ENCODE measurements at places on chromosomes 6 and 20.

GRCh38 chr6:148465011-148465335 is 122.3 kb downstream of the SASH1 start:
- DNase-seq: no peak

- no peak for DNase-seq
These were observed 49.1 kb downstream of the LYRM2 start for GRCh38 chr6:89589297-89590025.

- peak; percentile 83 for DNase-seq
These were observed 32.1 kb upstream of the NR2E1 start for GRCh38 chr6:108133594-108134179.

GRCh38 chr20:16944745-16945144 is 196.6 kb downstream of the OTOR start:
- DNase-seq: no peak

GRCh38 chr20:62335532-62335931 is 31.6 kb downstream of the LAMA5 start:
- DNase-seq: no peak

DNA sequence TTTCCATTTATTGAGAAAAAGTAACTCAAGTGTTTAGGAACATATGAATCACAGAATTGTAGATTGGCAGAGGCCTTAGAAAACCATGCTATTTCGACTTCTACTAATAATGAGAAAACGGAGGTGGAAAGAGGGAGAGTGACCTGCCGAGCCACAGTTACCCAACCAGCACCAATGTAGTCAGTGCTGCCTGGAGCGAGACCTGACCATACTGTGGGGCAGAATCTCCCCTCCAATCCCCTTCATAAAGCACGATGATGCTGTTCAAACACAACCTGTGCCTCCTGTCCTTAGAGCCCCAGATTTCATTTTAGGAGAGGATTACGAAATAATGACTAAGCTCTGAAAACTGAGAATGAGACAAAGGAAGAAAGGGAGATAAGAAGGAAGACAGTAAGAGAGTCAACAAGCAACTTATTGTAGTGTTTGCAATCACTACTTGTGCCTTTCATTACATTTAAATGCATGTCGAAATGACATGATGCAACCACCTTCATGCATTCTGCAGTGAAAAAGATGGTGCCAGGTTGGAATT is 70.6 kb downstream of the ATXN1 start:
- DNase-seq: no peak

DNA sequence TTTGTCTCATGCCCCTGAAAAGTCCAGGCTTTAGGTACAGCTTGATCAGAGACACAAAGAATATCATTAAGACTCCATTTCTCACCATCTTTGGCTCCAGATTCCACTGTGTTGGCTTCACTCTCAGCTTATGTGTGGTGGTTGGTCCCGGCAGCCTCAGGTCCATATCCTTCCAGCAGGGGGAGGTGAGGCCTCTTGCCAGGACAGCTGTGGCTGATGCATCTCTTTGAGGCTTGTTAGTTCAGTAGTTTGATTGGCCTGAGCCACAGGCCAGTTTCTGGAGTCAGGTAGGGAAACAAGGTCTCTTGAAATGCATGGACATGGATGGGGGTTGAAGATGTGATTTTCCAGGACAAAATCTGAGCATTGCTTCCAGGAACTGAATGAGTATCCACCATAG is 62.4 kb downstream of the JAG1 start:
- DNase-seq: no peak

DNA sequence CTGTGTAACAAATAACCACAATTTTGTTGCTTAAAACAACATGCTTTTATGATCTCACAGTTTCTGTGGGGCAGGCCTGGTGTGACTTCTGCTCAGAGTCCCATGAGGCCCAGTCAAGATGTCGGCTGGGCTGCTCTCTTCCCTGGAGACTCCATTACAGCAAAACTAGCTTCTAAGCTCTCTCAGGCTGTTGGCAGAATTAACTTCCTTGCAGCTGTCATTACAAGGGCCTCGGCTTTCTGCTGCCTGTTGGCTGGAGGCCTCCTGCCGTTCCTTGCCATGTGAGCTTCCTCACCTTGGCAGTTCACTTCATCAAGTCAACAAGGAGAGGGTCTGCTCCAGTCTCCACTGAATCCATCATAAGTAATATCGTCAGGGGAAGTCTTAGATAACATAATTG is 659.2 kb downstream of the PRKN start:
- DNase-seq: no peak

GRCh38 chr20:64196309-64196708 is 32.1 kb downstream of the MYT1 start:
- DNase-seq: no peak

DNA sequence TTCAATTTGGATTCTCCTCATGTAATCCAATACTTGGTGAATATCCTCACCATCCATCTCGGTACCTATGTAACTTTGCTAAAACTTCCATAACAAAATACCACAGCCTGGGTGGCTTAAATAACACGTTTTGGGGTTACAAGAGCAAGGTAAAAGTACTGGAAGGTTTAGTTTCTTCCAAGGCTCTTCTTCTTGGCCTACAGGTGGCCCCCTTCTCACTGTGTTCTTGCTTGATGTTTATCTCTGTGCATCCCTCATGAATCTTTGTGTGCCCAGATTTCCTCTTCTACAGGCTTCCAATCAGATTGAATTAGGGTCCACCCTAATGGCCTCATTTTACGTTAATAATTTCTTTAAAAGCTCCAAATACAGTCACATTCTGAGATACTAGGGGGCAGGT is 163.3 kb upstream of the HCRTR2 start:
- DNase-seq: no peak

DNA sequence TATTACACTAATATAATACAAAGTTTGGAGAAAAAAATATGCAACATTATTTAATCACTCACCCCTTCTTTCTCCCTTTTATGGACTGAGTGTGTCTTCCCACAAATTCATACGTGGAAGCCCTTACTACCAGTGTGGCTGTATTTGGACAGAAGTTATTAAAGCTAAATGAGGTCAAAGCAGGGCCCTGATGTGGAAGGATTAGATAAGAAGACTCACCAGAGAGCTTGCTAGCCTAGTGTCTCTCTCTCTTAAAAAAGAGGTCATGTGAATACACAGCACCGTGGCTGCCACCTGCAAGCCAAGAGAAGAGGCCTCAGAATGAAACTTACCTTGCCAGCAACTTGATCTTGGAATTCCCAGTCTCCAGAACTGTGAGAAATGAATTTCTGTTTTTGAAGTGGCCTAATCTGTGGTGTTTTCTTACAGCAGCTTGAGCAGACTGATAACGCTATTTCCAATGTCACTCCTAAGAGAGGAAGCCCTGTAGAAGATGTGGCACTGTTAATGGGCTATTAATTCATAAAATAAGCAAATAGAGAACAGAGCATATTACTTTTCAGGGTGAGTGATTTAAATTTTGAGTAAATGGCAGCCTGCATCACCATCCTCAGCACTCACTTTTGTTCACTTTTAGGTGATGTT is 233.4 kb downstream of the TBC1D7 start:
- no peak for DNase-seq

- peak; percentile 36 for DNase-seq
These were observed 100.2 kb downstream of the PERP start for GRCh38 chr6:138007014-138007472.

GRCh38 chr6:159093609-159094443 is 49.0 kb upstream of the TAGAP start:
- DNase-seq: no peak

DNA sequence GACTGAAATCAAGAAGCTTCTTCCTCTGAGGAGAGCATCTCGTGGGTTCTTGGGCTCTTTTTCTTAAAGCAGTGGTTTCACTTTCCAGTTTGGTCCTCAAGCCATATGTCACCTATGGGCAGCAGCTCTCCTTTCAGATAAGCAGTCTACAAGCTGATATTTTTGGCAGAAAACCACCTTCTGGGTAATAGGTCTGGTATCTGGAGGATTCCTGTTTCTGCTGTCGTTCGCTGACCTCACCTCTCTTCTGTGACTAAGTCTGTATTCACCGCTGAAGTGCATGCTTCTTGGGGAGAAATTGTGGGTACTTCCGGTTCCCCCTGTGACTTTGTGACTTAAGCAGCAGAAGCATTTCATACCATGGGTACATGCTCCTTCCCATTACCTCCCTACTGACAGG is 193.6 kb downstream of the EDN1 start:
- peak; percentile 62 for DNase-seq

DNA sequence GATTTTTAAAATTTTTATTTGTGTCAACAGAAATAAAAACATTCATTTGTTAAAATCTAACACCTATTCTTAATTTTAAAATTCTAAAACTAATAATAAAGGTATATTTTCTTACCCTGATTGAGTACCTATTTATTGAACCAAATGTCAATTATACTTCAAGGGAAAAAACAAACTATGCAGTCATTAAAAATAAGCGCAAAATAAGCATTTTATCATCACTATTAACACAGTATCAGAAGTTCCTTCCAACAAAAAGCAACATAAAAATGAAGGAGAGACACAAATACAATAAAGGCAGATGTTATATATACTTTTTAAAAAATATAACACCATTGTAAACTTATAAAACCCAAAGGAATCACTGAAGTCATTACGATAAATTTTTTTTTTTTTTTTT is 52.7 kb downstream of the ZHX3 start:
- no peak for DNase-seq

DNA sequence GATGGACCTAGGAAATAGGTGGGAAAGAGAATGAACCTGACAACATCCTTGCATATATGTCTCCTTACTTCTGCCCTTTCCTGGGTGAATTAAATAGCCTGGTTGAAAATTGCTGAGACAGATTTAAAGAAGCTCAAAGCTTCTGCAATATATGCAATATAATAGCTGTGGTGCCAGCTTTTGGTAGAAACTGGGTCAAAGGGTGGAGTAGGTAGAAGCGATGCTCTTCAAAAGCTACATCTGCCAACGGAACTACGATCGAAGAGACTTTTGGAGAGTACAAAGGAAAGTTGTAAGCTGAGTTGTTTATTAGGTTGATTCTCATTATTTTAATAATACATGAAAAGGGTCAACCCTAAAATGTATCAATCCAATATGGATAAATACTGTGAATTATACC is 22.8 kb upstream of the TTK start:
- DNase-seq: no peak

DNA sequence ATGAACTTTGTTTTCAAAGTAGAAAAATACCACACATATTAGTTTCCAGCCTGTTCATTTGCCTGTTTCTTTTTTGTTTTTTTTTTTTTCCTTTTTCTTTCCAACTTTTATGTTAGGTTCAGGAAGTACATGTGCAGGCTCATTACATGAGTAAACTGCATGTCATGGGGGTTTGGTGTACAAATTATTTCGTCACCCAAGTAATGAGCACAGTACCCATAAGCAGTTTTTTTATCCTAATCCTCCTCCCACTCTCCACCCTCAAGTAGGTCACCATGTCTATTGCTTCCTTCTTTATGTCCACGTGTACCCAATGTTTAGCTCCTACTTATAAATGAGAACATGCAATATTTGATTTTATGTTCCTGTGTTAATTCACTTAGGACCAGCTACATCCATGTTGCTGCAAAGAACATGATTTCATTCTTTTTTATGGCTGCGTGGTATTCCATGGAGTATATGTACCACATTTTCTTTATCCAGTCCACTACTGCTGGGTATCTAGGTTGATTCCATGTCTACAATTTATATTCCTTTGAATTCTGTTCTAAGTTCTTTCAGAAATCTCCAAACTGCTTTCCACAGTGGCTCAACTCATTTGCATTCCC is 31.8 kb downstream of the SNX14 start:
- DNase-seq: no peak

- no peak for DNase-seq
These were observed 928.9 kb upstream of the CITED2 start for GRCh38 chr6:140303218-140303949.

- DNase-seq: no peak
These were observed 50.2 kb upstream of the CHRNA4 start for GRCh38 chr20:63411151-63411897.

DNA sequence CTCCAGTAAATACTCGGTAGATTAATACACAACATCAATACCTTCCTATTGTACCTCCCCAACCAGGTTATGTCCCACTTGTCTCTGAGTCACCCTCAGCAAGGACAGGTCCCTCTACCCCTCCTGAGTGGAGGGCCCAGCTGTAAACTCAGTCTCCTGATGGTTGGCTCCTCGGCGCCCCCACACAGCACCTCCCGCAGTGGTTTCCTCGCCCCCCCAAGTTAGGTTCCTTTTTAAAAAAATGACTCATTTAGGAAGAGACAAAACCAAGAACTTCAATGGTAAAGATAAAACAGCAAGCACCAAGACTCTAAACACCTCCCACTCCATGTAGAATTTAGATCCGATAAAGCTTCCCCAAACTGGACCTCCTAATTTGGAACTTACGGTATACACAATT is 83.5 kb downstream of the TRERF1 start:
- DNase-seq: no peak

DNA sequence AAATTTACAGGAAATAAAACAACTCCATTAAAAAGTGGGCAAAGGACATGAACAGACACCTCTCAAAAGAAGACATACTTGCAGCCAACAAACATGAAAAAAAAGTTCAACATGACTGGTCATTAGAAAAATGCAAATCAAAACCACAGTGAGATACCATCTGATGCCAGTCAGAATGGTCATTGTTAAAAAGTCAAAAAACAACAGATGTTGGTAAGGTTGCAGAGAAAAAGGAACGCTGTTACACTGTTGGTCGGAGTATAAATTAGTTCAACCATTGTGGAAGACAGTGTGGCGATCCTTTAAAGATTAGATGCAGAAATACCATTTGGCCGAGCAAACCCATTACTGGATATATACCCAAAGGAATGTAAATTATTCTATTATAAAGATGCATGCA is 858.0 kb upstream of the FLRT3 start:
- no peak for DNase-seq

DNA sequence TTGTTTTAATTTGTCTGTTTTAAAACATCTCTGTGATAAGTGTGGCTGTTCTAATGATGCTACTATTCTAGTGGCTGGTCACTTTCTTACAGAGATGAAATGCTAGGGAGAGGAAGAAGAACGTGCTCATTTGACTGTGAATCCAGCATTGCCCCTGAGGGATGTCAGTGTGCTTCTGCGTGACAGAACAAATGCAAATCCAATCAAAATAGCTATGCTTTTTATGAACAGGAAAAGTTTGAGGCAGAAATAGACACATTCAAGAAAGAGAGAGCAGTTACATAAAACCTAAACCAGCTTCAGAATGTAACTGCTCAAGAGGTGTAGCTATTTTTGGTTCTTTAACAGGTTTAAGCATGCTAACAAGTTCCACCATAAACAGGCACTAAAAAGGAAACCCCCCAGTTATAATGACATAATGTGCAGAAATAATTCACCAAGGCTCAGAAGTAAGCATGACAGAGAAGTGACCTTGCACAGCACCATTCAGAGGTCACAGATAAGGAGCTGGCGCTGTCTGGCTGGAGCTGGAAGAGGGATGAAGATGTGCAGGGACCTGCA is 385.3 kb downstream of the EPM2A start:
- no peak for DNase-seq
